ENCODE measurements at places on chromosomes 1 and 21.
A peak's percentile ranks its signal among the peaks of the same experiment; 100 is the strongest.

DNA sequence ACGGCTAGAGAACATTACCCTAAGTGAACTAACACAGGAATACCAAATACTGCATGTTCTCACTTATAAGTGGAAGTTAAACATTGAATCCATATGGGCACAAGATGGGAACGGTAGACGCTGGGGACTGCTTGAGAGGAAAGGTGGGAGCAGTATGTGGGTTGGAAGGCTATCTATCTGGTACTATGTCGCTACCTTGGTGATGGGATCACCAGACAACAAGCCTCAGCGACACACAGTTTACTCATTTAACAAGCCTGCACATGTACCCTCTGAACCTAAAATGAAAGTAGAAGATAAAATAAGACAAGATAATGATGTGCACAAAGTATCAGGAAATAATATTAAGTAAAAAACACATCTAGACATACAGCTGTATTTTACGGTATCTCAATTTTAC lies 819 bp downstream of the PYHIN1 start:
- DNase-seq, result no peak

DNA sequence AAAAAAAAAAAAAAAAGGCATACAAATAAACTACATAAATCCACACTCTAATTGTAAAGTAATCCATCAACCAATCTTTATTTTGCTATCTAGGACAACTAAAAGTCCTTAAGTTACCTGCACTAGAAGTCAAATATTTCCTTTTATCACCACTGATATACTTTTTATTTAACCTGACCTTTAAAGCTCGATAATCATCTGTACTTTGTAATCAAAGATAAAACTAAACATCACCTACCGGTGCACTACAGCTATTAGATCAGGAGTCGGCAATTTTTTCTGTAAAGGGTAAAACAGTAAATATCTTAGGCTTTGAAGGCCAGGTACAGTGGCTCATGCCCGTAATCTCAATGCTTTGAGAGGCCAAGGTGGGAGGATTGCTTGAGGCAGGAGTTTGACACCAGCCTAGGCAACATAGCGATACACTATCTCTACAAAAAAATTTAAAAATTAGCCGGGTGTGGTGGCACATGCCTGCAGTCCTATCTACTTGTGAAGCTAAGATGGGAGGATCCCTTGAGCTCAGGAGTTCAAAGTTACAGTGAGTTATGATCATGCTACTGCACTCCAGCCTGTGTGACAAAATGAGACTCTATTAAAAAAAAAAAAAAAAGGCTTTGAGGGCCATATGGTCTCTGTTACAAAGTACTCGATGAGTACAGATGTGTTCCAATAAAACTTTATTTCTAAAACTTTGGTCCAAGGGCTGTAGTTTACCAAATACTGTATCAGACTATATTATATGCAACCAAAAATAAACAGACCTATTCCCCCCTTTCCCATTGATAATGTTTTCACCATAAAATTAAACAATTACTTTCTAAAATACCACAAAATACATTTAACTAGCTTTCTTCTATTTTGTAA lies 47.1 kb downstream of the TESK2 start:
- DNase-seq, result no peak

DNA sequence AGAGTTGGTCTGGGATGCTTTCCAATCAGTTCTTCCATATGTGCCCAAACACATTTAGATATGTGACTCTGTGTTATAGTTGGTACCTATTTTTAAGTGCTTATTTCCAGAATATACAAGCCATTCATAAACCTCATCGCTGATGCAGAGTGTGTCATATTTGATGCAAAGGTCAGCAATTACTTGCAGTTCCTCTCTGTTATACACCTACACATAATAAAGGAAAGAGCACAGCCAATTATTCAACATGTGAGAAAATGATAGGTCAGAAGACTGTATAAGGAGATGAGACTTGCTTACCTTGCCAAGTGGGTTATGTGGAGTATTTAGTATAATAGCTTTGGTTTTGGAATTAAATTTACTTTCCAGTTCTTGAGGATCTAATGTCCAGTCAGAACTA lies 31.3 kb downstream of the KYAT3 start:
- DNase-seq, result no peak

DNA sequence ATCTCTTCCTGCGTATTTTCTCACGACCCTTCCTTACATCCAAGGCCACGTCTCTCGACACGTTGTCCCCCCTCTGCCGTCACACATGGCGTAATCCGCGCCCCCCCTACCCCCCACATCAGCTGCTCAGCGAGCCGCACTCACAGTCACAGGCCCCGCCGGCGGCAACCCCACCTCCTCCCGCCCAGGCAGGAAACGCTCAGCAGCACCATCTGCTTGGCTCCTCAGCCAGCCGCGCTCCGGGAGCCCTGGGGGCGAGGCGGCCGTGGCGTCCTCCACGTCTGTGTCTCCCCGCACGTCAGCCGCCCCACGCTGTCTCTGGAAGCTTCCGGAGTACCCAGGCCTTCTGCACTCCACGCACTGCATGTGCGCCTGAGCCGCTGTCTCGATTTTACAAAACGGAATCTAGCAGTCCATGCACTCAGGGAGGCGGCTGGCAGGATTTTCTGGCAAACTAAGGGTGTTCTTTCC lies 64.6 kb downstream of the SIK1 start:
- DNase-seq, result peak; percentile 39

DNA sequence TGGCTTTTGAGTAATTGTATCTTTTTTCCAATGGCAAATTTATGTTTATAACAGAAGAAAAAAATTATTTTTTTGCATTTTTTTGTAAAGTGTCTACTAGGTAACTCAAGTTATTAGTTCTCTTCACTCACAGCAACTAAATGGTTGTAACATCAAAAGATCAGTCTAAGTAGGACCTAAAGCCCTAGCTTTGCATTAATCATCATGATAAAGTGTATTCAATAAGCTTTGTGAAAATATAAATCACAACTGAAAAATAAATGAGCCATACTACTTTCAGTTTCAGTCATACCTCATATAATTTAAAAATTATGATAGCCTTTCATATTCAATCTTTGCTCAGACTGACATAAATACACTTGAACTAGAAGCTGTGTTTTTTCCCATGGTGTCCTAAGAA lies 6.9 kb downstream of the TAF5L start:
- no peak for DNase-seq

DNA sequence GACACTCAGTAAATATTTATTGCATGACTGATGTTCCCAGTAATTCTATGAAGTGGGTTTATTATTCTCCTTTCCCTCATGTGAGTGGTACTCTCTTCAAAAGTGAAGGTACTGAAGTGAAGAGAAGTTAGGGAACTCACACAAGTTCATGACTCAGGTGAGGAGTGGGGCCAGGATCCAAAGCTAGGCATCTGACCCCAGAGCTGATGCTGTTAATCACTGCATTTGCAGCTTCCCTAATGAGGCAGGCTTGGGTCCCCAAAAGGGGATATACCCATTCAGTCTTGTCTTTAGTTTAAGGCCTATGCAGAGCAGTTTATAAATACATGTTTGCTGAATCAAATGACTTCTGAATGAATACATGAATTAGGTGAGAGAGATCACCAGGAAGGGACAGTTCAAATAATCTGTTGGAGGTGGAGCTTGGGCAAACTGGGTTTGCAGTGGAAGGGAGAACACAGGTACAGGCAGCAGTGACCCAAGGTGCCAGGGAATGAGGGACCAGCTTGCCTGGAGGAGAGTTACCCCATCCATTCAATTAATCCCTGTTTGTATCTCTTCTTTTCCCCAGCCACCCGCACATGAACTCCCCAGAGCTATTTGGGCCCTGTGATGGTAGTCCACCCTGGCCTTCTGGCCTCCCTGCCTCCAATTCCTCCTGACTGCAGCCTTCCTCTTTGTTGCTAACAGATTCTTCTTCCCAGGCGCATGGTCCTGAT lies 2.0 kb downstream of the CD58 start:
- DNase-seq, result no peak

DNA sequence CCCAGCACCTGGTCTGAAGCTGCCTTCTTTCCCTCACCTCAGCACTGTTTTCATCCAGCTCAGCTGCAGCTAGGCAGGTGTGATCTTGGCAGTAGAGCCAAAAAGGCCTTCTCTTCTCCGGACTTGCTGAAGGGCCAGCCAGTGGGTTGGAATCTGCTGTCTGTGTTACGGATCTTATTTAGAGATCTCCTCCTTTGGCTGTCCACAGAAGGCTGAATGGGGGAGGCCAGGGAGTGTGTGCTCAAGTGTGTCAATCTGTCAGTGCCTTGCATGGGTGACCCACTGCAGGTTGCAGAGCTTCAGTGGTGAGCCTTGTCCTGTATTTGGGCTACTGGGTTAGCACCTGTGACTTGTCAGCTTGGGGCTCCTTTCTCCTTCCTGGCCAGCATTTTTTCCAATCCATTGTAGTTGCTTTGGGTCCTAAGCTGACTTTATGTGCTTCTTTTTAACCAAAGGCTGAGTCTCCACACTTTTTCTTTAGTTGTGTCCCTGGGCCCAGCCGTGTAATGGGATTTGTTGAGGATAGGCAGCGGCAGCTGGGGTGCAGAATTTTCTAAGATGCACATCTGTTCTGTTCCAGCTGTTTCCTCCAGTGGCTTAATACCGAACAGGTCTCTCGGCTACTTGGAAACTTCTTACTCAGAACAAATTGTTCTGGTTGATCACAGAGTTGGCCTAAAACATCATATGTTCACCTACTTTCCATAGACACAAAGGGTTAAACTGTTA lies 126.8 kb downstream of the PEX14 start:
- no peak for DNase-seq

Data from ascending aorta (tissue), 2 donors.